Cardiac atrium fibroblast (primary cell): ENCODE measurements at places on chromosomes 1 and 21. TPM values are rescaled to one million over a fixed set of nuclear protein-coding genes. Genes with fewer than 3 reads are reported as not detected.

The NDUFS5 gene
- total RNA-seq = 392 and 528 TPM in 2 replicates

The LRRC39 gene
- total RNA-seq = 0.18 TPM in 1 of 2 replicates, not detected in the other

The YBX1 gene
- total RNA-seq = 650 and 667 TPM in 2 replicates

The NMNAT2 gene
- 3.2 and 3.4 TPM in 2 replicates for total RNA-seq

The FAM110D gene
- total RNA-seq = 0.36 TPM in 1 of 2 replicates, not detected in the other

The SPAG17 gene
- not detected in 2 replicates for total RNA-seq

The VWA1 gene
- 17.7 and 32.0 TPM in 2 replicates for total RNA-seq

The POU2F1 gene
- total RNA-seq = 1.4 and 2.9 TPM in 2 replicates

The SORT1 gene
- 2.3 and 10.0 TPM in 2 replicates for total RNA-seq

The GREM2 gene
- not detected in 2 replicates for total RNA-seq

The DCLRE1B gene
- total RNA-seq = 5.8 and 7.2 TPM in 2 replicates

The TTC22 gene
- not detected in 2 replicates for total RNA-seq

The SLC9C2 gene
- total RNA-seq = 2.7 and 7.8 TPM in 2 replicates

The PTPN14 gene
- 36.5 and 39.0 TPM in 2 replicates for total RNA-seq

The CELA2A gene
- not detected in 2 replicates for total RNA-seq

The VASH2 gene
- total RNA-seq = 2.1 TPM in 1 of 2 replicates, not detected in the other

The ANGPTL7 gene
- not detected in 2 replicates for total RNA-seq

The MPL gene
- not detected in 2 replicates for total RNA-seq

The PAX7 gene
- not detected in 2 replicates for total RNA-seq

The GNG4 gene
- total RNA-seq = not detected in 2 replicates

The LIPI gene
- not detected in 2 replicates for total RNA-seq

The KDM1A gene
- total RNA-seq = 59.0 and 63.5 TPM in 2 replicates

The TAL1 gene
- total RNA-seq = 0.16 and 0.36 TPM in 2 replicates

The C1orf94 gene
- total RNA-seq = not detected in 2 replicates

The VTCN1 gene
- total RNA-seq = not detected in 2 replicates

The SERPINC1 gene
- total RNA-seq = 0.16 TPM in 1 of 2 replicates, not detected in the other

The DNASE2B gene
- not detected in 2 replicates for total RNA-seq

The BCAS2 gene
- total RNA-seq = 24.2 and 29.8 TPM in 2 replicates

The LCE5A gene
- not detected in 2 replicates for total RNA-seq

The ANGPTL3 gene
- not detected in 2 replicates for total RNA-seq

The SELL gene
- under 0.01 and 0.81 TPM in 2 replicates for total RNA-seq

The RAB25 gene
- not detected in 2 replicates for total RNA-seq

The BATF3 gene
- not detected in 2 replicates for total RNA-seq

The LRRC3 gene
- total RNA-seq = 3.6 and 3.7 TPM in 2 replicates

The RAB13 gene
- 52.4 and 54.3 TPM in 2 replicates for total RNA-seq

The CD5L gene
- not detected in 2 replicates for total RNA-seq

The CEP170 gene
- total RNA-seq = 41.0 and 57.5 TPM in 2 replicates

The KRTAP21-2 gene
- total RNA-seq = not detected in 2 replicates

The ADAMTS4 gene
- total RNA-seq = 6.5 and 12.2 TPM in 2 replicates

The OR2AK2 gene
- total RNA-seq = not detected in 2 replicates

The ITLN2 gene
- not detected in 2 replicates for total RNA-seq

The SPRR4 gene
- total RNA-seq = not detected in 2 replicates

The FCRL6 gene
- total RNA-seq = not detected in 2 replicates

The DYRK3 gene
- 6.9 and 16.4 TPM in 2 replicates for total RNA-seq

The FMO3 gene
- 1.1 and 1.3 TPM in 2 replicates for total RNA-seq

The OR2L3 gene
- total RNA-seq = not detected in 2 replicates

The AK5 gene
- 17.8 and 38.5 TPM in 2 replicates for total RNA-seq

The TPTE gene
- total RNA-seq = not detected in 2 replicates

The MNDA gene
- total RNA-seq = not detected in 2 replicates

The PADI2 gene
- total RNA-seq = not detected in 2 replicates

The C8B gene
- total RNA-seq = not detected in 2 replicates

The ESRRG gene
- not detected in 2 replicates for total RNA-seq

The LDLRAD2 gene
- total RNA-seq = under 0.01 TPM in 1 of 2 replicates, not detected in the other

The PLEKHA6 gene
- total RNA-seq = 3.7 and 37.0 TPM in 2 replicates

The SPATA45 gene
- total RNA-seq = not detected in 2 replicates

The ZNF683 gene
- total RNA-seq = not detected in 2 replicates

The CLEC20A gene
- total RNA-seq = not detected in 2 replicates

The CRABP2 gene
- total RNA-seq = 2.1 and 2.5 TPM in 2 replicates

The VWA5B1 gene
- not detected in 2 replicates for total RNA-seq

The RNASEL gene
- total RNA-seq = 9.9 and 12.2 TPM in 2 replicates
